ENCODE measurements at places on chromosomes 1 and 21.
A peak's percentile ranks its signal among the peaks of the same experiment; 100 is the strongest.

DNA sequence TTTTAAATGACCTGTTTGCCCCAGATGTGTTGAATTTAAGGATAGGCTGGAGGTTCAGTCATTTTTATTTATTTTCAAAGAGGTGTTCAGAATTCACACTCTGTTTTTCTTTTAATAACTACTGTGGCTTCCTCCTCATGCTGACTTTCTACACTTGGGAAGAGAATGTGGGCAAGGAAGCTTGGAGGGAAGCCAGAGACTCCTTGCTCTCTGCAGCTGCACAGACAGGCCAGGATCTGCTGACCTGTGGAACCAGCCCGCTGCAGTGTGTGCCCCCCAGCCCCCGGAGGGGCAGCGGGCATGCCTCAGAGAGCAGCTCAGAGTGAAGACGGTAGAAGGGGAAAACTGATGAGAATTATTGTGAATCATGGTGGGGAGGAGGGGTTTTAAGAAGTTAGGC, 16.9 kb downstream of the MGST3 start:
- DNase-seq, result no peak

DNA sequence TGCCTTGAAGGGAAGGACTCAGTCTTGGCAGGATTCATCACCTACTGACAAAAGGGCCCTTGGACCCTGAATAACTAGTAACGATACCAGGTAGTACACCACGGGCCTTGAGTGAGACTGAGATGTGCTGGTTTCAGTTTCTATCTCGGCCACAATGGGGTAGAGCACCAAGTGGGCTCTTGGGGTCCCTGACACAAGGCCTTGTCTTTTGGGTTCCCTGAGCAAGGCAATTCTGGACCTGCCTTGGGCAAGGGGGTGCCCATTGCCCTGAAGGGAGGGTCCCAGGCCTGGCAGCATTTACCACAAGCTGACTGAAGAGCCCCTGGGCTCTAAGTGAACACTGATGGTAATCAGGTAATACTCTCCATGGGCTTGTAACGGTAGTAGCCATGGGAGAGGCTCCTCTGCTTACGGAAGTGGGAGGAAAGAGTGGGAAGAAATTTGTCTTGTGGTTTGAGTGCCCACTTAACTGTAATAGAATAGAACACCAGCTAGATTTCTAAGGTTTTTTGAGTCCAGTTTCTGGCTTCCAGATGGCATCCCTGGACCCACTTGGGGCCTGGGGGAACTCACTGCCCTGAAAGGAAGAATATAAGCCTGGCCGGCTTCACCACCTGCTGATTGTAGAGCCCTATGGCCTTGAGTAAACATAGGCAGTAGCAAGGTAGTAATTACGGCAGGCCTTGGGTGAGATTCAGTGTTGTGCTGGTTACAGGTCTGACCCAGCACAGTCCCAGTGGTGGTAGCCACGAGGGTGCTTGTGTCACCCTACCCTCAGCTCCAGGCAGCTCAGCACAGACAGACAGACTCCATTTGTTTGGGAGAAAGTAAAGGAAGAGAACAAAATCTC, 58.5 kb downstream of the WDR4 start:
- no peak for DNase-seq

GRCh38 chr1:38858833-38859560, 575 bp downstream of the RRAGC start:
- DNase-seq, result peak; percentile 61

GRCh38 chr1:42211224-42211623, 46.7 kb upstream of the GUCA2A start:
- DNase-seq, result no peak

- peak; percentile 81 for DNase-seq
Observed at GRCh38 chr1:40708750-40709099, 17.2 kb downstream of the NFYC start.

DNA sequence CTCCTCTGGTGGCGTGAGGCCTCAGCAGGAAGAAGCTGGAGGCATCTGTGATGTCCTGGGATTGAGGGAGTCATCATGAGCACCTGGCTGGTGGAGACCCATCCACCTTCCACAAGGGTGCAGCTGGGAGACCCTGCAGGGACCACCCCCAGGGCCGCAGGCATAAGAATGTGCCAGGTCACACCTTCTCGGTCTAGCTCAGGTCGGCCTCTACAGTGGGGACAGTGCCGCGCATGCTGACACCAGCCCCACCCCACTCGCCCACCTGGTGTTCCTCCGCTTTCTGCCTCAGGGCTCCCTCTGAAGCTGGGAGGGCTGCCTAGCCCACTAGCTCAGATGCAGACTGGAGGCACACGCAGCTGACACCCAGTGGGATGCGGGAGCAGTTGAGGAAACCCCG, 5.8 kb upstream of the PAQR7 start:
- no peak for DNase-seq

DNA sequence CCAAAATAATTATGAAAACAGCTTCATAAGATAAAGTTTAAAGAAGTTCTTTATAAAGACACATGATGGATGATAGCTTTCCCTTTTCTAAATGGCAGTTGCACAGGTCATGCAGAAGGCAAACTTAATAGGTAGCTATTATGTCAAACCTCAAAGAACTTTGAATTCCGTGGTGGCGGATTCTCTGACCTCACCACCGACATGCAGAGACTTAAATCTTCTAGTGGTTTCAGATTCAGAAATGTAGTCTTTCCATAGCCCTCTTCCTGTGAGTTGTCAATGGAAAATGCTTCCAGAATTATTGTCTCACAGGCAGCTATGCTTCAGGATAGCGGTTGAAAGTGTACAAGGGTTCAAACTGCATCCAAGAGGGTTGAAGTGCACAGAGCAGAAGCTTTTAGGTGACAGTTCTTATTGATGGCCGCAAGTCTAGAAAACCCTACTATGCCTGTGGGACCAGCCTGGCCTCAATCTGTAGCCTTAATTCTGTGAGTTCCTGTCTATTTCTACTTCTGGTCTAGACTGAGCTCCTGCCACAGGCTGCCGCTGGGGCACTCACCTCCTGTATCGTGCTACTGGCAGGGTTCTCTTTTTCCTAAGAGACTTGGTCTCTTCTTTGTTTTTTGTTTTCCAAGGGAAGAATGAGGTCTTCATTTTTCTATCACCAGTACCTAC, 117.0 kb upstream of the ERRFI1 start:
- no peak for DNase-seq

GRCh38 chr1:93658188-93658587, 23.4 kb downstream of the BCAR3 start:
- DNase-seq, result no peak

GRCh38 chr1:17199267-17200044, 5.5 kb upstream of the PADI1 start:
- no peak for DNase-seq

DNA sequence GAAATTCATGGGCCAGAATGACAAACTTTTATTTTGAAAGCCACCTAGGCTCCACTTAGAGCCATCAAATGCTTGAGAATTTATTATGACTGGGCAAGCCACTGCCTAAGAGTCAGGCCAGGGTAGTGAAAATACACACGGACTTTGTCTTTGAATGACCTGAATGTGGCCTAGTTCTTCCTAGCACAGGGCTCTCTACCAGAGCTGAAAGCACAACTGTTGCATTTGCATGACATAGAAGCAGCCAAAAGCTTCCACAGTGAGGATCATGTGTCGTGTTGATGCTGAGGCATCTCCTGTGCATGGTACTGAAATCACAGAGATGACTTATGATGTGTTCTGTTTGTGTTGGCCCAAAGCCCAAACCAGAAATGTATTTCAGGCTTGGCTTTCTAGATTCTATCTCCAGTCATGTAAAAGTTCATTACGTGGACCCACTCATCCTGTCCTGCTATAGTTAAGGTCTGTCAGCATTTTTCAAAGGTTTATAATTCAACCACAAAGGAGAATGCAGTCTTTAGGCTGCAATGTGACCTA, 164.0 kb upstream of the UBE2U start:
- DNase-seq, result peak; percentile 79

Measured in AG08396 (cell line).